ENCODE measurements at places on chromosomes 13 and 19. TPM values are rescaled to one million over a fixed set of nuclear protein-coding genes. Genes with fewer than 3 reads are reported as not detected.

- H3K27ac ChIP-seq: no peak overlapping the region
- peaks cover 5% of the 10 kb centered on the region for H3K36me3 ChIP-seq
- no peak for DNase-seq
- no peaks in the 10 kb centered on the region for H3K4me1 ChIP-seq
- H3K27me3 ChIP-seq: no peaks in the 10 kb centered on the region
These were observed 67.2 kb upstream of the GPR183 start for GRCh38 chr13:99374169-99374991.

- H3K27me3 ChIP-seq: no peaks in the 10 kb centered on the region
- no peaks in the 10 kb centered on the region for H3K36me3 ChIP-seq
- peak; percentile 80 for DNase-seq
These were observed 42.0 kb upstream of the NFIC start for GRCh38 chr19:3324405-3324856.

DNA sequence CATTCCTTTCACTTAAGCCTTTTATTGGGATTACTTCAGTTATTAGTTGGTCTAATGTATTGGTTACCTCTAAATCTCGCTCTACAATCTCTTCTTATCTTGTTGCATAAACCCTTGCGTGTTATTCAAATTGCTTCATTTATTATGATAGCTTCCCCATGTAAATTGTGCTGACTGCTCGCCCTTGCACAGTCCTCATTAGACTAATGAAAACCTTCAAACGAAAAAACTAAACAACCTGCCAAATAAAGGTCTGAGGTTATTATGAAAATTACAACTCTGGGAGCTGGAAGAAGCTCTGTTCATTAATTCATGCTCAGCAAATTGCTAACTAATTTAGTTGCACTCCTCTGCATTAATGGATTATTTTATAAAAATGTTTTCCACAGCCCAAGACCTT is 320.1 kb downstream of the DACH1 start:
- no peaks in the 10 kb centered on the region for H3K36me3 ChIP-seq
- H3K4me3 ChIP-seq: no peak overlapping the region
- no peak for DNase-seq
- no peak overlapping the region for H3K27ac ChIP-seq
- H3K27me3 ChIP-seq: no peaks in the 10 kb centered on the region

- no peaks in the 10 kb centered on the region for H3K27me3 ChIP-seq
- no peaks in the 10 kb centered on the region for H3K36me3 ChIP-seq
- H3K4me3 ChIP-seq: no peak overlapping the region
- no peaks in the 10 kb centered on the region for H3K4me1 ChIP-seq
- no peak overlapping the region for H3K27ac ChIP-seq
- DNase-seq: no peak
These were observed 175.8 kb downstream of the TDRD3 start for GRCh38 chr13:60572855-60573254.

GRCh38 chr19:13961826-13962698 is 9.8 kb downstream of the DCAF15 start:
- no peaks in the 10 kb centered on the region for H3K27me3 ChIP-seq
- no peak overlapping the region for H3K27ac ChIP-seq
- H3K4me1 ChIP-seq: peaks cover 18% of the 10 kb centered on the region
- peaks cover 75% of the 10 kb centered on the region for H3K36me3 ChIP-seq
- H3K4me3 ChIP-seq: peak overlapping the region; percentile 42
- DNase-seq: no peak

DNA sequence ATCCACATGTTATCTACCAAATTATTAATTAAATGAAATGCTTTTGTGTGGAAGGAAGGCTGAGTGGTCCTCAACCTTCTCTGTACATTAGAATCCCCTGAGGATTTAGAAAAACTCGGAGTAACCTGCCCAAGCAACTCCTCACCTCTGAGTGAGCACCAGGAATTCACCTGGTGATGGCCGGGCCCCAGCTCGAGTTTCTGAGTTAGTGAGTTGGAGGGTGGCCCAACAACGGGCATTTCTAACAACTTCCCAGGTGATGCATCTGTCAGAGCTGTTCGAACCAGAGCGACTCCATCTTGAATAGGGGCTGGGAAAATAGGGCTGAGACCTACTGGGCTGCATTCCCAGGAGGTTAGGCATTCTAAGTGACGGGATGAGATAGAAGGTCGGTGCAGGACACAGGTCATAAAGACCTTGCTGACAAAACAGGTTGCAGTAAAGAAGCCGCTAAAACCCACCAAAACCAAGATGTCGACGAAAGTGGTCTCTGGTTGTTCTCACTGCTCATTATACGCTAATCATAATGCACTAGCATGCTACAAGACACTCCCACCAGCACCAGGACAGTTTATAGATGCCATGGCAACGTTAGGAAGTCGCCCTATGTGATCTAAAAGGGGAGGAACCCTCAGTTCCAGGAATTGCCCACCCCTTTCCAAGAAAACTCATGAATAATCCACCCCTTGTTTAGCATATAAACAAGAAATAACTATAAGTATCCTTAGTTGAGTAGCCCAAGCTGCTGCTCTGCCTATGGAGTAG is 44.2 kb upstream of the SHISA2 start:
- no peaks in the 10 kb centered on the region for H3K4me1 ChIP-seq
- DNase-seq: no peak
- no peak overlapping the region for H3K4me3 ChIP-seq
- no peaks in the 10 kb centered on the region for H3K27me3 ChIP-seq

GRCh38 chr13:106415971-106416370 is 119.5 kb downstream of the EFNB2 start:
- H3K36me3 ChIP-seq: no peaks in the 10 kb centered on the region
- no peaks in the 10 kb centered on the region for H3K27me3 ChIP-seq
- no peak overlapping the region for H3K27ac ChIP-seq
- no peak for DNase-seq
- H3K4me3 ChIP-seq: no peak overlapping the region

DNA sequence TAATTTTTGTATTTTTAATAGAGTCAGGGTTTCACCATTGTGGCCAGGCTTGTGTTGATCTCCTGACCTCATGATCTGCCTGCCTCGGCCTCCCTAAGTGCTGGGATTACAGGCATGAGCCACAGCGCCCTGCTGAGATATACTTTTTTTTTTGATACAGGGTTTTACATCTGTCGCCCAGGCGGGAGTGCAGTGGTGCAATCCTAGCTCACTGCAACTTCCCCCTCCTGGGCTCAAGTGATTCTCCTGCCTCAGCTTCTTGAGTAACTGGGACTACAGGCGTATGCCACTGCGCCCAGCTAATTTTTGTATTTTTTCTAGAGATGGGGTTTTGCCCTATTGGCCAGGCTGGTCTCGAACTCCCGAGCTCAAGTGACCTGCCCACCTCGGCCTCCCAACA is 2.0 kb downstream of the COLGALT1 start:
- H3K36me3 ChIP-seq: peaks cover 44% of the 10 kb centered on the region
- no peak overlapping the region for H3K27ac ChIP-seq
- H3K4me1 ChIP-seq: no peaks in the 10 kb centered on the region
- H3K27me3 ChIP-seq: no peaks in the 10 kb centered on the region

DNA sequence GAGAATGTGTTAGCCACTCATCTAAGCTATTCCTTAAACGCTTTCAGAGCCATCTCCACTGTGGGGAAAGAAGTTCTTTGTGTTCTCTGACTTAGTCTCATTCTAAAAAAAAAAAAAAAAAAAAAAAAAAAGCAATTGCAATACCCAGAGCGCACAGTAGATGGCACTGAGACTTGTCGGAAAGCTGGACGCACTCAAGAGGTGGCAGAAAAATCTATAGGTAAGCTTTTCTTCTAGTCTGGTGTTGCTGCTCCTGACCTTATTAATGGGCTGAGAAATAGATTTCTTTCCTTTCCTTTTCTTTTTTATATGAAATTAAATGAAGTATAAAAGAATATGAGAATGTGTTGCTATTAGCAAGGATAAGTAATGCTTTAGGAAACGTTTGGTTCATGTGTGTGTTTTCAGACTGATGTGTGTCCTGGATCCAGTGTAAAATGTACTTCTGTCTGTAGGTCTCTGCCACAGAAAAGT is 4.7 kb upstream of the GJB2 start:
- no peak for DNase-seq
- H3K36me3 ChIP-seq: no peaks in the 10 kb centered on the region
- no peak overlapping the region for H3K4me3 ChIP-seq
- H3K27me3 ChIP-seq: peaks cover 40% of the 10 kb centered on the region
- H3K4me1 ChIP-seq: no peaks in the 10 kb centered on the region

- DNase-seq: no peak
- H3K4me1 ChIP-seq: peaks cover 5% of the 10 kb centered on the region
- H3K4me3 ChIP-seq: no peak overlapping the region
- H3K36me3 ChIP-seq: peaks cover 39% of the 10 kb centered on the region
These were observed 4.6 kb upstream of the SLC25A42 start for GRCh38 chr19:19059018-19059836.

DNA sequence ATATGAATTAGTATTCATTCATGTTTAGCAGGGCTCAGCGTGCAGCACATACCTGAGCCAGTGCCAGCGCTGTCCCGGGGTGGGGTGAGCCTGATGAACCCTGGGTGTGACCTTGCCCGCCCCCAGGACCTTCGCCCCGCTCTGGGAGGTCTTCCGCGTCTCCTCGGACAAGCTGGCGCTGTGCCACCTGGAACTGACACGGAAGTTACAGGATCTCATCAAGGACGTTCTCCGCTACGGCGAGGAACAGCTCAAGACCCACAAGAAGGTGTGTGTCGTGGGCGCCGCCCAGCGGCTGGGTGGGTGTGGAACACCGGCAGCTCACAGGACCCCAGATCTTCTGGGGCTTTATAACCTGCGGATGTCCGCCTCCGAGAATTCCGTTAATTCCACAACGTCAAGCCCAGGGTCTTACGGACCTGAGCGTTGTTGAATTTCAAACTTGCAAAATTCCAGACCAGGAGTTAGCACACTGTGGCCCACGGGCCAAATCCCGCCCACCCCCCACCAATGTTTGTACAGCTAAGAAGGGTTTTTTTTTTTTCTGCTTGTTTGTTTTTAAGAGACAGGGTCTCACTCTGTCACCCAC is 15.4 kb downstream of the FCHO1 start:
- peaks cover 9% of the 10 kb centered on the region for H3K4me1 ChIP-seq
- peak overlapping the region; percentile 14 for H3K4me3 ChIP-seq
- peak; percentile 81 for DNase-seq
- H3K27ac ChIP-seq: no peak overlapping the region
- H3K36me3 ChIP-seq: no peaks in the 10 kb centered on the region

GRCh38 chr19:50162988-50163387 is at the start of gene IZUMO2:
IZUMO2 (minus strand) TSS chr19:50163281; CDS start chr19:50163194, 87 bp downstream.
- H3K27me3 ChIP-seq: no peaks in the 10 kb centered on the region
- no peaks in the 10 kb centered on the region for H3K36me3 ChIP-seq
- no peaks in the 10 kb centered on the region for H3K4me1 ChIP-seq
- DNase-seq: no peak

Gene LILRA2
- 3.4 TPM for total RNA-seq

Gene FNDC3A
- 47.8 TPM for total RNA-seq

Gene ZNF558
- 29.3 TPM for total RNA-seq

Gene PLVAP
- total RNA-seq: 34.6 TPM

Gene NCCRP1
- total RNA-seq: not detected

Gene ELSPBP1
- total RNA-seq: not detected

Gene KLK11
- 0.71 TPM for total RNA-seq

Gene GPR183
- total RNA-seq: 34.8 TPM

Gene DOCK6
- total RNA-seq: 20.2 TPM
